ENCODE measurements at places on chromosomes 6 and 20.

- DNase-seq, result no peak
Measured at GRCh38 chr20:14865169-14865568, 527.8 kb upstream of the FLRT3 start.

DNA sequence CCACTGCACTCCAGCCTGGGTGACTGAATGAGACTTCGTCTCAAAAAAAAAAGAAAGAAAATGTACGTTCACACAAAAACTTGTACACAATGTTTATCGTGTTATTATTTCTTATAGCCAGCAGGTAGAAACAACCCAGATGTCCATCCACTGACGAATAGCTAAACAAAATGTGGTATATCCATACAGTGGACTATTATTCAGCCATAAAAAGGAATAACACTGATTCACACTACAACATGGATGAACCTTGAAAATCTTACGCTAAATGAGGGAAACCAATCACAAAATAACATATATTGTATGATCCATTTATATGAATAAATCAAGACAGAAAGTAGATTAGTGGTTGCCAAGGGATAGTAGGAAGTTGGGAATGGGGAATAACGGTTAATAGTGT, 75.1 kb upstream of the EPB41L1 start:
- no peak for DNase-seq

DNA sequence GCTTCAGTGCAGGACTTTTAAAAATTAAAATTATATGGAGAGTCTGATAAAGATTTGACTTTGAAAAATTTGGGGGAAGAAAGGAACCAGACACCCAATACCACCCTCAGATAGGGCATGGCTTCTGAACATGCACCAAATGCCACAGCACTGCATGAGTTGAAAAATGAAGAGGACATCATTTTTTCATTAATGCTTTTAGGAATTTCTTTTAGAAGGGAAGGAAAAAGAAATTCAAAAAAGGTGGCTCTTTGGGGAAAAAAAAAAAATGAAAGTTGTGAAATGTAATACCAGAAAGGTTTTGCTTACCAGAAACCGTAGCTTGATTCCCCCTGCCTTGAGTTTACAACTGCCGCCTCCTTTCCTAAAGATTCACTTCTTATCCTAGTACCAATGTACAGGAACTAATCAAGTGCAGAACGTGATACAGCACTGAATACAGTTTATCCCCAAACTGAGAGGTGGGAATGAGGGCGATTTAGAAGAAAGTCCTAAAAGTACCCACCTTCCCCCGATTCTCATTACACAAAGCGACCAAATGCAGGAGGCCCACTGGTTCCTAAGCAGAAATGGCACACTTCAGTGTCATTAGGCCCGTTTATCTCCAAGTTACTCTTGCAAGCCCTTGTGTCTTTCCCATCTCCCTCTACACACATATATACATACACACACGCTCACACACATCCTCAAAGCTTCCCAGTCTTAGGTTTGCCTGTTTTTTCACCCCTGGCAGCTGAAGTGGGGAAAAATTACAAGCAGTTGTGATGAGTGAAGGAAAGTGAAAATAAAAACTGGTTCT, 2.8 kb downstream of the PPP1R10 start:
- no peak for DNase-seq

GRCh38 chr6:139888681-139889122, 514.3 kb upstream of the CITED2 start:
- no peak for DNase-seq

DNA sequence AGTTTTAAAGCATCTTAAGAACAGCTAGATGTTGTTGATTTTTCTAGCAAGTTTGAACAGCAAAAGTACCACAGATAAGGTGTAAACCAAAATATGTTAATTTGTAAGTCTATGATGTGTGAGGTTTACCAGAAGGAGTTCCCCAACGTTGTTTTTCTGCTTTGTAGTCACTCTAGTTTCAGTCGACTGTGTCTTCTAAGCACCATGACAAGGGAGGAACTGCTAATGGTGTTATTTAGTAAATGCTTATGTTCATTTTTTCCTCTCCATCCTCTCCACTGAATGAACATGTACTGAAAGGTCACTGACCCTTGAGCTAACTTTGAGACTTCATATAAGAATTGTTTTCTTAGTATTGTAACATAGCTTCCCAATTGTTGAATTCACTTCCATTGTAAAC, 3.0 kb downstream of the ENPP3 start:
- no peak for DNase-seq

- no peak for DNase-seq
Measured at GRCh38 chr20:24501764-24502556, 32.5 kb downstream of the SYNDIG1 start.

DNA sequence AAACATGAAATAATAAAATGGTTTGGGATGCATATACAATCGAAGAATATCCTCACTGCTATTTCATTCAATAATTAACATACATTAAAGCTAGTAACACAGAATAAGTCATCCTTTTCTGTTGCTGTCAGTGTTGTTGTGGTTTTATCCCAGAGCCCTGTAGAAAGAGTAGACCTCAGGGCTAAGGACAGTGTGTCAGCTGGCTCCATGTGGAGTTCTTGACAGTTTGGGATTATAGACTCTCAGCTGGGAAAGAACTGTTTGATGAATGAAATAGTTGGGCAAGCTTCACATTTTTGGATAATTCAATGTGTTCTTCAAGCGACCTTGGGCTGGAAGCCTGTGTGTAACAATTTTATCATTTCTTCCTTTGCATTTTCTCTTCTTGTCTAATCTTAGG, 10.1 kb downstream of the UTRN start:
- DNase-seq, result no peak

GRCh38 chr6:129517288-129517687, 192.7 kb downstream of the ARHGAP18 start:
- DNase-seq, result no peak

GRCh38 chr6:88062376-88062775, 14.7 kb downstream of the SPACA1 start:
- DNase-seq, result no peak

DNA sequence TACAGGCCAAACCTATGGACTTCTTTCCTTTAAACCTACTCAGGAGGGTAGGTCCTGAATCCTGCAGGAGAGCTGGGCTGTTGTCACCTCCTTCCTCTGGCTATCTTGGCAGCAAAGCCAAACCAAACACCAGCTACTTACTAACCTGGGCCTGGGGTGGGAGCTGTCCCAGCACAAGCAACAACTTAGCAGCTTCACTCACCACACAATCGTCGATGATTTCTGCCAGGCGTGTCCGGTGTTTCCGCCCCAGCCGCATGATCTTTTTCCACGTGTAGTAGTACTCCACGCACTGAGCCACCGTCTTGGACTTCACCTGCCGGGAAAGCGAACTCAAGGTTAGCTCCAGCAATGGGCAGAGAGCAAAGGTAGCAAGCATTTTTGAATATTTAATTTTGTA, 25.4 kb upstream of the MRPS10 start:
- no peak for DNase-seq

- peak; percentile 80 for DNase-seq
Measured at GRCh38 chr6:144330017-144330987, 45.2 kb downstream of the UTRN start.

DNA sequence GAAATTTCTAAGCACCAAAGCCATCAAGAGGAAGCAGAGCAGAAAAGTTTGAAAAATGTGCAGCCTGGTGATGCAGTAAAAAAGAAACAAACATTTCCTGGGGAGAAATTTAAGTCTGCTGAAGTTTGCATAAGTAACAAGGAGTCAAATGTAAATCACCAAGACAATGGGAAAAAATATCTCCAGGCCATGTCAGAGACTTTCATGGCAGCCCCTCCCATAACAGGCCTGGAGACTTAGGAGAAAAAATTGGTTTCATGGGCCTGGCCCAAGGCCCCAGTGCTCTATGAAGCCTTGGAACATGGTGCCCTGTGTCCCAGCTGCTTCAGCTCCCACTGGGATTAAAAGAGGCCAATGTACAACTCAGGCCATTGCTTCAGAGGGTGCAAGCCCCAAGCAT, 30.1 kb upstream of the EPM2A start:
- DNase-seq, result no peak

DNA sequence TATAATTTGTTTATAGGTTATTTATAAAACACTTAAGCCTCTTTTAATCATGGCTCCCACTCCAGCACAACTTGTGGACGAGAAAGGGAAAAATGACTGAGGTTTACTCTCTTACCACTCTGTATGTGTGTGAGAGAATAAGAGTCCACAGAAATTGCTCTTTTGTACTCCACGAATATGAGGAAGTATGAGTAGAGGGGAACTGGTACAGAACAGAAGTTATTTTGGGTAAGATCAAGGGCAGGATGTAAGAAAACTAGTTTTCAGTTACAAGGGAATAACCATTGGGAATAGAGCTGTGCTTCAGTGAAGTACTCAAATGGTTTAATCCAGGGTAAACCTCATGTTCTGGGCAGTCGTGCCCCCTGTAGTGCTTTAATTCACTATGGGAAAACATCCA, 72.6 kb downstream of the REV3L start:
- DNase-seq, result no peak

GRCh38 chr6:35634316-35634715, 54.4 kb downstream of the FKBP5 start:
- DNase-seq, result no peak
